ENCODE measurements at places on chromosomes 2 and 18.
A peak's percentile ranks its signal among the peaks of the same experiment; 100 is the strongest.

DNA sequence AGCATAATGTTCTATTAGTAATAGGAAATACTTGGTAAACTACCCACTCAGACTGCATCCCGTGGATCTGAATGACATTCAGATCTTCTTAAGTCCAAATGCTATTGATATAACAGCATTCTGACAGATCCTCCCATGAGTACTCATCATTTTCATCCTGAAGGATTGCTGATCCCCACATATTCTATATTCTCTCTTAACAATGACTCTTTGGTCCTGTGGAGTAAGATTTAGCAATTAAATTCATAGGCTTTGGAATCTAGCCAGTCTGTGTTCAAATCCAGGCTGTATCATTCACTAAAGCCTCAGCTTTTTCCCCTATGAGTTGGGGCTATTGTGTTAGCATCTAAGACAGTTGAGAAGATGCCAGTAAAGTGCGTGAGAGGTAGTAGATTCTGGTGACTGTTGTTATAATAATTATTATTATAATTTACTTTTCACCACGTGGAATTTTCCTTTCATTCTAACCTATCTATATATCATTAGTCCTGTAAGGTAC lies 591.3 kb upstream of the SYT4 start:
- DNase-seq = no peak

DNA sequence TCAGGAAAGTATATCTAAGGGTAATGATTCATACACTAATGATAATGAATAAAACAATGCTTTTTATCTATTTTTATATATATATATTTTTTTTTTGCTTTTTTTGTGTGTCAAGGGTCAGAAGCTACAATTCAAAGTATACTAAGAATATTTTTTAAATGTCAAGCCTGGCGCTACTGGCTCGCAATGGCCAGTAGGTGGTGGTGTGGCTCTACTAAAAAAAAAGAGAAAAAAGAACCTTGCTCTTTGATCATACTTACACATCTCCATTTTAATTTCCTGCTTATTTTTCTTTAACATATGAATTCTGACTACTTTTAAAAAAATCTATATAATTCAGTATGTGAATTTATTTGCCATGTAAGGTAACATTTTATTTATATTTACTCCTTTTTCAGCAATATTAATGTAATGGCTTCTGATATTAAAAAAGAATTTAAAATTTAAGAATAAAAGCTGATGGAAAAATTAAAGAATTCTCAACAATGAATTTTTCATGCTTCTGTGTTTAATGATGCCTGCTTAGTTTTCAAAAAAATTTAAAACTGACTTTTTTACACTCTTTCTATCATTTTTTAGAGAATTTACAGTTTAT lies 232.9 kb downstream of the GULP1 start:
- peak; percentile 27 for DNase-seq

DNA sequence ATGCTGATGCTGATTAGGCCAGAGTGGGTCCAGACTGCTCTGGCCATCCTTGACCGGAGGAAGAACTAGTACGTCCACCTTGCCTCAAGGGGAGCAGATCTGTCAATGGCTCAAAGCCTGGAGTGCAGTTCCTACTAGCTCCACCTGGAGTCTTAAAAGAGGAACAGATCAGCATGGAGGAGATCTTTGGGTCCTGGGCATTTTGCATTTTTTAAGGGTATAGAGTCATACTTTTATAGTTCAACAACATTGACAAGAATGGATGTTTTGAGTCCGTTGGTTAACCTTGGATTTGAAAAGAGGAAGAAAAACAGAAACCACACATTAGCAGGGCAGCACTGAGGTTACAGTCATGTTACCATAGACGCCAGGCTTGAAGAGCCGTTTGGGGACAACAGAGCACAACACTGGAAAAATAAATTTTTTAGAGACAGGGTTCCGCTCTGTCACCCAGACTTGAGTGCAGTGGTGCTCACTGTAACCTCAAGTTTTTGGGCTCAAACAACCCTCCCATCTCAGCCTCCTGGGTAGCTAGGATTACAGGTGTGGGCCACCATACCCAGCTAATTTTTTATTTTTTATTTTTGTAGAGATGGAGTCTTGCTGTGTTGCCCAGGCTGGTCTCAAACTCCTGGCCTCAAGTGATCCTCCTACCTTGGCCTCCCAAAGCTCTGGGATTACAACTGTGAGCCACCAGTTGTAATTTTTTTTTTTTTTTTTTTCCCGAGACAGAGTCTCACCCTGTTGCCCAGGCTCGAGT lies 78.5 kb downstream of the PRKCE start:
- no peak for DNase-seq

GRCh38 chr2:161246281-161246680 lies 61.9 kb upstream of the PSMD14 start:
- no peak for DNase-seq

DNA sequence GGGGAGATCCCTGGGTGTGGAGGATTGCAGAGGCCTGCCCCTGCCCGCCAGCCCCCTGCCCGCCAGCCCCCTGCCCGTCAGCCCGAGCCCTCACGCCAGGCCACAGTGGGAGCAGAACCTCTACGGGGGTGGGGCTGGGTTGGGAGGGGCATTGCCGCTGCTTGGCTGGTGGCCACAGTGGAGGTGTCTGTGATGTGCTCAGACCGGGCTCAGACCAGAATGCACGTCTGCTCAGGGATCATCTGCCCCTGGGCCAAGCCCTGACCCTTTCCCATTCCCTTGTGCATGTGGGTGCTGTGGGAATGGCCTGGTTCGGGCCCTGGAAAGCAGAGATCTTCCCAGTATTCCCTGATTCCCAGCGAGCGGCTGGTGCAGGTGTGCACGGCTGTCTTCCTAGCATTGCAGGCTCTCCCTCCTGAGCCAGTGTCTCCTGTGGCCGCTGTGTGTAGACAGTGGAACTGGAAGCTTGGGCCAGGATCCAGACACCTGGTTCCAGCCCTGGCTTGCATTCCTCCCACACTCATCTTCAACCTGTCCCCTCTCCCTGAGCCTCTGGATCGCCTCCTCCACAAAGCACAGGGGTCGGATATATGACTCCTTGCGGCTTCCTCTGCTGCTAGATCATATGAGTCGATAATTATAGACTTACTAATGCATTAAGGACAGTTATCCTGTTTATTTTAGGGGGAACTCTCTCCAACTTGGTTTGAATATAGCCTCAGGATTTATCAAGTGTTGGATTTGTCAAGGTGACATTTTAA lies 161.6 kb downstream of the LDLRAD4 start:
- DNase-seq = no peak

GRCh38 chr2:165539985-165540384 lies 70.5 kb downstream of the CSRNP3 start:
- DNase-seq = no peak

- no peak for DNase-seq
These were observed 38.0 kb downstream of the EHBP1 start for GRCh38 chr2:62743506-62743905.

GRCh38 chr2:206831442-206831995 lies 66.1 kb downstream of the FASTKD2 start:
- no peak for DNase-seq

- DNase-seq = no peak
These were observed 61.9 kb downstream of the PPP1R1C start for GRCh38 chr2:182047544-182047943.

DNA sequence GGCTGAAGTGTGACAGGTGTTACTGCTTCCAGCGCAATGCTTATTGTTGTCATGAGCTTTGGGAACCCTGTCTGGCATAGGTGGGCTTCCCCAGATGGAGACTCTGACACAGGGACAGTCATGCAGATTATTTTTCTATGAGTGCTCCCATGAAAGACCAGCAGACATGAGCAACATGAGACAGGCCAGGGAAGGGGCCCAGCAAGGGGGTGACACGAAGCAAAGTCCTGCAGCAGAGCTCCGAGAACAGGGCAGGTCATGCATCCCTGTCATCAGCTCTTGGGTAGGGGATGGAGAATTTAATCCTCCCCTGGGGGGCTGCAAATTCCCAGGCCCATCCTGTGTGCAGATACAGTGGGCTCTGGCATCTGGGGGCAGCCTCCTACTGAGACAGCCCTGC lies 77.4 kb downstream of the CTAGE1 start:
- DNase-seq = no peak

DNA sequence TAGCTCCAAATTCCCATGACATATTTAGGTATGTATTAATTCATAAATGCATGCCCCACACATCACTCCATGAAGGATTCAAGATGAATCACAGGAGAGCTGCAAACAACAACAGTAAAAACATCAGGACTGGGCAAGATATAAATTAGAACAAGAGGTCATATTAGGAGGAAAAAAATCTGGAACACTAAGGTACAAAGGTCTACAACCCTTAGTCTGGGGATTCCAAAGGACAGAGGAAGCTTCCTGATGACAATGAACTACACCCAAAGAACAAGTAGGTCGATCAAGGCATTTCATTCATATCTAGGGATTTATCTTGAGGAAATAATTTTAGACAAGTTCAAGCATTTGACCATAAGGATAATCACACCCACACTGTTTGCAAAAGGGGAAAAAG lies 14.5 kb downstream of the VPS4B start:
- DNase-seq = no peak

- no peak for DNase-seq
These were observed 199.2 kb upstream of the TNP1 start for GRCh38 chr2:217058791-217059755.

- DNase-seq = no peak
These were observed 3.8 kb downstream of the DCC start for GRCh38 chr18:52343731-52344340.

DNA sequence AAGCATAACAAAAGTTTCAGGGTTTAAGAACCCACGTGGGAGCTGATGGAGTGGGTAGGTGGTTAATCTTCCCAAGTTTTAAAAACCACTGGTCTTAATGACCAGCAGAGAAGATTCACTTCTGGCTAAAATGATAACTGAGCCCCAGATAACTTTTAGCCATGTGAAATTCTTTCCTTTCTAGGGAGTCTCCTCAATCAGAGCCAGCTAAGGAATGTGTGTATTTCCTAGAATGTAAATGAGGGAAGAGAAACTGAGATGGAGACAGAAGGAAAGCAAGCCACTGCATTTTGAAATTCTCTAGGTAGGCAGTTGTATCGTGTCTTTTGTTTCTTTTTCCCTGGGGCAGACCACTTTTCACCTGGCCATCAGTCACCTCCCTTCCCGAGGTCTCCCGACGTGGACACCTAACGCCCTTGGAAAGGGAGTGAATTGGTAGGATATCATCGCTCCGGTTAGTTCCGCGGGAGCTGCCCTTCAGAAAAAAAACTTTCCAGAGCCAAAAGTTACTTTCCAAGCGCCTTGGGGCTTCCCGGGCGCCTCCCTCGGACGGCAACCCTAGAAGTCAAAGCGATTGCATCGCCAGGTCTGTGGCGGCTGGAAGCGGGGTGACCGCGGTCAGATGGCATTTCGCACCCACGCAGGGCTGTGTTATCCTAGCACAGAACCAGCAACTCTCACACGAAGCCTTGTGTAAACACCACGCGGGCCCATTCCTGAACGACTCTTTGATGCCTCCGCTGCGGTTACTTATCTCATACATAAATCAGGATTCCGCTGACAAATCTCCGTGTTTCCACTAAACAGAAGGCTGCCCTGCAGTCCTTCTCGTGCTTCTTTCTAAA lies 1.3 kb downstream of the COLEC12 start:
- DNase-seq = no peak

DNA sequence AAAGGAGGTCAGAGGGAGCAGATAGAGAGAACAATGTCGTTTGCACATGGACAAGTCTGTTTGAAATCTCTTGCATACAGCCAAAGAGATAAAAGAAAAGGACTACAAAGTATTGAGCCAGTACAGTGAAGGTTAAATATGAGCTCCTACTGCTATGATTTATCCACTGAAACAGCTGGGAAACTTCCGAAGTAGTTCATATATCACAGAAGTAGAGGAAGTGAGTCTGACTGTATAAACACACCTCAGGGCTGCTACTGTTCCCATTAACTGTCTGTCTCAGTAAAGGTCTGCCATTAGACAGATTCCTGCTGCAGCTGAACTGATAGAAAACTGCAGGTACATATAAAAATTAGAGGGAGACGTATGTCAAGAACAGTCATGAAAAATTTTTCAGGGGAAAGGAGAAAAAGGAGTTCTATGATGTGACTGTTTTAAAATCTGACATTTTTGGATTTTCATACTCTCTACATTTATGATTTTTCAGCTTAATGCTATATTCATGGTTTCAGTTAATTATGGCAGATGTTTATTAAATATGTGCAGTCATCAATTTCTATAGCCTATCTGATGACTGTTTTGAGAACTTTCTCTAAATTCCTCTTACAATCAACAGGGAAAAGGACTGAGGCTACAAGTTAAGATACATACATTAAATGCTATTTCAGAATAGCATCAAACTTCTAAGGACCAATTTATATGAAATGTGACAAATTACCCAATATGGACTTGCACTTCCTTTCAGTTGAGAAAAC lies 364.7 kb downstream of the ERBB4 start:
- no peak for DNase-seq

DNA sequence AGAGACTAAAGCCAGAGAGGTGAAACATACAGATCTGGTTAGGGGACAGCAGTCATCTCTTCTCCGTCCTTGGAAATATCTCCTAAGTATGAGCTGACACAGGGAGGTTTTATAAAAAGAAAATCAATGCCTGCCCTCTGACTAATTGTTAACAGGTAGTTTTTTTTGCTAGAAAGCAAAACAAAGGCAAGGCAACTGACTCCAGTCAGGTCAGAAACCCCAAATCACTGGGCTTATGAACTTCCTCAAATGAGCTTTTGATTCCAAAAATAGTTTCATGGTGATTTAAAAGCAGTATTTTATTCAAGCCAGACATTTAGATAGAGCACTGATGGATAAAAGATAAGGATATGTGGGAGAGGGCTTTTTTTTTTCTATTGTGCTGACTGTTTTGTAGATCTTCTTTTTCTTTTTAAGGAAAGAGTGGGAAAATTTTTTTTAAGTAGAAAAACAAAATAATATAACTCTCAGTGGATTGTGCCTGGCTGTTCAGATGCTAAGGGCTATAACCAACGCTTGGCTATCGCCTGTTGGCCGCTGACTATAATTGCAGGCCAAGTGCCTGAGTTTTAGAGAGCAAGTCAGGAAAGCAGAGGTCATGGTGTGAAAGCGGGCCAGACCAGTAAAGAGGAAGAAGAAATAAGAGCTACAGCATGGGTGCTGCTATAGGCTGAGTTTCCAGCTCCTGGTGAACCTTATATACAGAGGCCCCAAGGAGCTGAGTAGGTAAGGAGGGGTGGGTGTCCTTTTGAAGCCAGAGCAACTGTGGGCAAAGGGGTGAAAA lies 44.9 kb downstream of the MRPL35 start:
- no peak for DNase-seq

- DNase-seq = no peak
These were observed 550.4 kb downstream of the CNTNAP5 start for GRCh38 chr2:124575497-124575896.

GRCh38 chr2:37914340-37914739 lies 10.7 kb upstream of the RMDN2 start:
- no peak for DNase-seq

GRCh38 chr2:98350411-98350810 lies 4.2 kb downstream of the CNGA3 start:
- no peak for DNase-seq
